RPMI7951 (cell line): ENCODE measurements at places on chromosomes 5 and 9. TPM values are rescaled to one million over a fixed set of nuclear protein-coding genes. Genes with fewer than 3 reads are reported as not detected.

DNA sequence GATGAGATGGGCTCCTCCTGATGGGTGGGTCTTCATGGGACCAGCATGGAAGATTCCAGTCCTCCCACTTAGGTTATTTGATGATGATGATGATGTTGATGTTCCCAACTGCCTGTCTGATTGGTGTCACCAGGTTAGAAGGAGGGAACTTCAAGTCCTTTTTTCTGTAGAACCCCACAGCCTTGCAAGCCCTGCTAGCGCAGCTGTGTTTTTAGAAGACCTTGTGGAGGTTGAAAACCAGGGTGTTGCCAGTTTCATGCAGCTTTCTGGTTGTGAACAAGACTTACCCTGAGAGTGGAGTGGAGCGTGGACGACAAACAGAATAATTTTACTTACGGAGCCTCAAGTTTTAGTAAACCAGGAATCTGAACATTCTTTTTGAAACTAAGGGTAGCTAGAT, 83.0 kb downstream of the TRIO start:
- DNase-seq = no peak

DNA sequence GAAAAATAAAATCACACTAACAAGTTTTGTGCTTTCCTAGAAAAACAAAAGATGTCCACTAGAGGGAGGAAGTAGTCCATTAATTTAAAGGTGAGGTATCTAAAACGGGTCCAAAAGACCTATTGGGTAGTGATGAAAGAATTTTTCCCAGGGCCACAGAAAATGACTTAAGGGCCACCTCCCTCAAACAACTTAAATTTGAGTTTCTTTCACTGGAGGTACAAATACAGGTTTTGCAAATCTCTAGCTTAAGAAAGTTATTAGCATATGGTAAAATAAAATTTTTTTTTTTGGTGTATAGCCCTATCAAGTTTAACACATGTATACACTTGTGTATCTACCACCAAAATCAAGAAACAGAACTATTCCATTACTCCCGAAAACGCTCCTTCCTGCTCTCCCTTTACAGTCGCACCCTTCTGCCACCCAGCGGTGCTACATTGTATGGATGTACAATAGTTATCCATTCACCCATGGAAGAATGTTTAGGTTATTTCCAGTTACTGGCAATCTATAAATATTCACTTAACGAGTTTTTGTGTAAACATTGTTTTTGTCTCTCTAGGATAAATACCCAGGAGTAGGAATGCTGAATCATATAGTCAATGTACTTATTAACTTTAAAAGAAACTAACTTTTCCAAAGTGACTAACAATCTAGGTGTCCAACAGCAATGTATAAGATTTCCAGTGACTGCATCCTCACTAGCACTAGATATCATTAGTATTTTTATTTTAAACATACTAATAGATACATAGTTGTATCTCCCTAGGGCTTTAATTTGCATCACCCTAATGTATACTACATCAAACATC, 21.9 kb downstream of the DEPDC1B start:
- DNase-seq = peak; percentile 41

DNA sequence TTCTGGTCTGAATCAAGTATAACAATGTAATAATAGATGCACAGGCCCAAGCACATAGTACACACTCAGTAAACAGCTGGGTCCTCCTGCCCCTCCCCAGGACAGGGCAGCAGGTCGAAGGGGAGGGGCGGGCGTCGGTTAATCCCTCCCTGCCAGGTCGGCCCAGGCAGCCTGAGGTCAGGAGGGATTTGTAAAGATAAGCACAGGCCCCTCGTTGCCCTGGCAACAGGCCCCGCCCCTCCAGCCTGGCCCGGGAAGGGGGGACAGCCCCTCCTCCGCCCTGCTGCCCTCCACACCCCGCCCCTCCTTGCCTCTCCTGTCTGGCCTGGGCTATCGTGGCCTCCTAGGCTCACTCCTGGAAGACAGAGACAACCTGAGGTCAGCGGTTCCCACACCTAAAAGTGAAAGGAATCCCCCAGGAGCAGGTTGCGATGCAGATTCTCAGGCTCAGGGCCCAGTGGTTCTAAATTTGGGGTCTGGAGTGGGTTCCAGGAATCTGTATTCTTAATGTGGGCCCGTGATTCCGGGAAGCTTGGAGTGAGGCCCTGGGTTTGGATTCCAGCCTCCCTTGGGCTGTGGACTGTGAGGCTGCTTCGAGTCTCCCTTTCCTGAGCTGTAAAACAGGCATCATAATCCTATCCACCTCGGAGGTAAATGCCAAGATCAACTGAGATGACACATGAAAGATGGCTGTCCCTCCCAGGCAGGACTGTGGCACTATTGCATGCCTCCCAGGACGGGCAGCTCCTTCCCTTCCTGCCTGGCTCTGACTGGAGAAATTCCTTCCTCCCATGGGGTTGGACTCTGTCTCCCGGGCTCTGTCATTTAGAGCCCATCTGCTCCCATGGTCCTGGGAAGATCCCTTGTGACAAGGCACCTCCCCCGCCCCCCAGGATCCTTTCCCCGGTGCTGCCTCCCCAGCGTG, 4.4 kb downstream of the CRB2 start:
- DNase-seq = no peak

DNA sequence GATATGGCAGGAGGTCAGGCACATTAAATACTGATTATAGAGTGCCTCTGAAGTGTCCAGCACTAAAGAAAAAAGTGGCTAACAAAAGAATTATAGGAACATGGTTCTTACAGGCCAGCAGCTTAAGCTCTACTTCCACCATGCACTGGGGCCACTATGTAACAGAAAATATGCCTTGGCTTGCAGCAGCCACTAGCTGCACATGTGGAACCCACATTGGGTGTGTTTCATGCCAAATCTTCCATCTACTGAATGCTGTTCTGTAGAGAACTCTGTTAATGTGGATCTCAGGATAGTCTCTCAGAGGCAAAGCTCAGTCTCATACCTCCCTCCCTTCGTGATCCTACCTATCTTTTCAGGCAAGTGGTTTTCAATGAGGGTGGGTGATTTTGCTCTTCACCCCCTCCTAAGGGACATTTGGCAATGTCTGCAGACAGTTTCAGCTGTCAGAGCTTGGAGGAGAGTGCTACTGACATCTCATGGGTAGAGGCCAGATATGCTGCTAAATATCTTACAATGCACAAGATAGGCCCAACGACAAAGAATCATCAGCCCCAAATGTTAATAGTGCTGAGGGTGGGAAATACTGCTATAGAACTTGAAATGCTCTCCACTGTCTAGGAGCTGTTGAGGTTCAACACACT, 218.9 kb downstream of the TARS1 start:
- peak; percentile 34 for DNase-seq

GRCh38 chr9:5442400-5443011, 4.8 kb upstream of the PLGRKT start:
- peak; percentile 58 for DNase-seq

- no peak for DNase-seq
These were observed 30.4 kb downstream of the ELL2 start for GRCh38 chr5:95931079-95931833.

DNA sequence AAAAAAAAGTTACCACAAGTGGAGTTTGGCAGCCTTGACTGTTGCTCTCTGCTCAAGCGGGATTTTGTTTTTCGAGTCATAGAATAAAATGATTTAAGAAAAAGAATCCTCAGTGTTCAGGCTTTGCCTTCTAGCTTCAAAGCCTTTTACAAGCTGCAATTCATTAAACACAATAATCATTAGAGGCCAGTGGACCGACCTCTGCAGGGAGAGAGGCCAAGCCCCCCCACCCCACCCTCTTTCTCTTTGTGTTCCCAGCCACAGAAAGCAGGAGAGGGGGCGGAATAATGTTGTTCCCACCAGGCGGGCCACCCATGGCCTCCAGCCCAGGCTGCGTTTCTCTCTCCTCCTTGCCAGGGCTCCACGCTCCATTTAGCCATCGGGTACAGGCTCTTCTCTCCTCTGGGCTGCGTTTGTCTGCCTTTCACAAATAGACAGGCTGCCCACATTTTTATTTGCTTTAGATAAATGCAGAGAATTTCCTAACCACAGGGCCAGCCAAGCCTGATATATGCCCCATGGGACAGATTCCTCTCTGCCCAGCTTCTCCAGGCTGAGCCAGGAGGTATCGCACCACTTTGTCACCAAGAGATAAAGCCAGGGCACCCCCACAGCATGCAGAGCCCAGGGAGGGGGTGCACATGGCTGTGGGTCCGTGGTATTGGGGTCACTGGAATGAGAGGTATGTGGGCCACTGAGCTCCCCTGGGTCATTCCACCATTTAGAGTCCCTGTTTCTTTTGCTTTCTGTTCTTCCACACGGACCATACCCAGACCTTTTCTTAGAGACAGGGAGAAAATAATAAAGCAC, 318.8 kb downstream of the PIK3R1 start:
- DNase-seq = peak; percentile 66

DNA sequence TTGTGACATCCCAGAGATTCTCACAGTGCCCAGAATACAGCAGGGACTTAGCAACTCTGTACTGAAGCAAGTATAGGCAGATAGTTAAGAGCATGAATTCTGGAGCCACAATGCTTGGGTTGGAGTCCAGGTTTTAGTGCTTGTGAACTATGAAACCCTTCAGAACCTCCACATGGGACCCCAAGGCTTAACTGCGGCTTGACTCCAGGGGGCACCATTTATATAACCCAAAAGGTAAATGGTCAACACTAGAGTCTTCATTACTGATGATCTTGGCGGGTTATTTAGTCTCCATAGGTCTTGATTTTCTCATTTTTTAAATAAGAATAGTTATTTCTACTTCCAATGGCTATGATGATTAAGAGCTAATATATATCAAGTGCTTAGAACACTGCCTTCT, 390.3 kb downstream of the TAF11L14 start:
- DNase-seq = no peak

DNA sequence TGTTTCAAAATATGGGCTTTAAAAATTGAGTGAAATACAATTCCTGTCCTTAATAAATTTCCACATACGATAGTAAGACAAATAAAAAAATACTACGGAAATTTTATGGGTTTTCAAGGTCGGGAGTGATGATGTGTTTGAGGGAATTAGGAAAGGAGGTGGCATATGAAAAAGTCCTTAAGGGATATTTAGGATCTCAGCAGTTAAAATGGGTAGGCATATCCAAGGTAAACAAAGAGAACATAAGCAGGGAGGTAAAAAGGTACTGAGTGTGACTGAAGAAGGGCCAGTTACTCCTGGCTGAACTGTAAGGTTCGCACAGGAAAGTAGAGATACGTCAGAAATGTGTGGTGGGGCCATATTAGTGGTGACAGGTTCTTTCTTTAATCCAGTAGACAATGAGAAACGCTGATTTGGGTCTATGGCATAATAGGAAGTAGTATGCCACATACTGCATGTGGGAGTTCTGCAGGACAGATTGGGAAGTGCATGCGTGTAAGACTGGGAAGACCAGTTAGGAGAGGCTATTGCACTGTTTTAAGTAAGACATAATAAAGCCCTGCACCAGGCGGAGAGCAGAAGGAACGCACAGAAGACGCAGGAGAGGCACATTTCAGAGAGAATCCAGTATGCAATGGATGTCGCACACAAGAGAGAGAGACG, 937 bp upstream of the HMGCR start:
- peak; percentile 82 for DNase-seq

- no peak for DNase-seq
These were observed 49.0 kb upstream of the ALDH1B1 start for GRCh38 chr9:38343552-38343951.

GRCh38 chr5:98872674-98873073, 56.1 kb downstream of the CHD1 start:
- no peak for DNase-seq

GRCh38 chr5:150289551-150290390, at the start of gene CAMK2A:
TSS of gene CAMK2A (minus strand) at chr5:150289773. CDS start at chr5:150289625, 148 bp downstream.
- DNase-seq = no peak

CTXN3 gene
- total RNA-seq = not detected in 2 replicates

CDO1 gene
- total RNA-seq = 1.9 and 2.6 TPM in 2 replicates

PRDM9 gene
- total RNA-seq = not detected in 2 replicates

DNAJC21 gene
- 23.3 and 25.1 TPM in 2 replicates for total RNA-seq
